ENCODE measurements at places on chromosomes 4 and X.

- ATAC-seq = no peak
Observed at GRCh38 chrX:9184211-9184610, 150.3 kb upstream of the FAM9B start.

GRCh38 chr4:117691572-117692351 lies 342.5 kb upstream of the NDST3 start:
- no peak for ATAC-seq

- no peak for ATAC-seq
Observed at GRCh38 chr4:71095545-71095944, 102.1 kb downstream of the DCK start.

DNA sequence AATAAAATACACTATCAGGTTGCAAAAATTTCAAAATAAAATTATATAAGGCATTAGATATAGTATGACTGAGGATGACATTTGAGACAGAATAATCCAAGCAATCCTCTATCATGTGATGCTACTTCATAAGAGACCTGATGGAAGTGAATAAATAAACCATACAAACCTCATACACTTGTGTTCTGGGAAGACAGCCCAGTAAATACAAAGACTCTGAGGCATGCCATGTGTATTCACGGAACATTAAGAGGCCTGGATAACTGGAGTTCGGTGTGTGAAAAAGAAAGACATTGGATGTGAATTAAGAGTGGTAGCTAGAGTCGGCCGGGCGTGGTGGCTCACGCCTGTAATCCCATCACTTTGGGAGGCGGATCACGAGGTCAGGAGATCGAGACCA lies 364.2 kb downstream of the ADAM29 start:
- no peak for ATAC-seq

All from SK-N-SH treated with all-trans-retinoic acid at 6 μM for 48 hours (cell line).